ENCODE measurements at places on chromosomes 1 and 21. TPM values are rescaled to one million over a fixed set of nuclear protein-coding genes. Genes with fewer than 3 reads are reported as not detected.
A peak's percentile ranks its signal among the peaks of the same experiment; 100 is the strongest.

The CELA3A gene
- not detected for total RNA-seq

The SFN gene
- 406 TPM for total RNA-seq

- H3K27me3 ChIP-seq: no peaks in the 10 kb centered on the region
- H3K36me3 ChIP-seq: no peaks in the 10 kb centered on the region
- peaks cover 26% of the 10 kb centered on the region for H3K4me1 ChIP-seq
- peak overlapping the region; percentile 32 for H3K4me3 ChIP-seq
- DNase-seq: no peak
Observed at GRCh38 chr1:214439352-214440119, 111.9 kb downstream of the PTPN14 start.

DNA sequence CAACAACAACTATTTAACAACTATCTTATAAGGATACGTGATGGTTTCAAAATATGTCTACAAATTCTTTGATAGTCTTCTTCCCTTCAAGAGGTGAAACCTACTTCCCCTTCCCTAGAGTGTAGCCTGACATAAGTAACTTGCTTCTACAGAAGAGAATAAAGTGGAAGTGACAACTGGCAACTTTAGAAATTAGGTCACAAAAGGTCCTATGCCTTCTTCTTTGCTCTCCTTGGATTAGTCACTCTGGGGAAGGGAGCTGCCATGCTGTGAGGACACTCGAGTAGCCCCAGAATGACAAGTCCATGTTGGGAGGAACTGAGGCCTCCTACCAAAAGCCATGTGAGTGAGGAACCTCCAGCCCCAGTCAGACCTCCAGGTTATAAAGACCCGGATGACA lies 19.2 kb downstream of the EFCAB14 start:
- H3K4me3 ChIP-seq: no peak overlapping the region
- H3K4me1 ChIP-seq: peaks cover 7% of the 10 kb centered on the region
- no peaks in the 10 kb centered on the region for H3K27me3 ChIP-seq

DNA sequence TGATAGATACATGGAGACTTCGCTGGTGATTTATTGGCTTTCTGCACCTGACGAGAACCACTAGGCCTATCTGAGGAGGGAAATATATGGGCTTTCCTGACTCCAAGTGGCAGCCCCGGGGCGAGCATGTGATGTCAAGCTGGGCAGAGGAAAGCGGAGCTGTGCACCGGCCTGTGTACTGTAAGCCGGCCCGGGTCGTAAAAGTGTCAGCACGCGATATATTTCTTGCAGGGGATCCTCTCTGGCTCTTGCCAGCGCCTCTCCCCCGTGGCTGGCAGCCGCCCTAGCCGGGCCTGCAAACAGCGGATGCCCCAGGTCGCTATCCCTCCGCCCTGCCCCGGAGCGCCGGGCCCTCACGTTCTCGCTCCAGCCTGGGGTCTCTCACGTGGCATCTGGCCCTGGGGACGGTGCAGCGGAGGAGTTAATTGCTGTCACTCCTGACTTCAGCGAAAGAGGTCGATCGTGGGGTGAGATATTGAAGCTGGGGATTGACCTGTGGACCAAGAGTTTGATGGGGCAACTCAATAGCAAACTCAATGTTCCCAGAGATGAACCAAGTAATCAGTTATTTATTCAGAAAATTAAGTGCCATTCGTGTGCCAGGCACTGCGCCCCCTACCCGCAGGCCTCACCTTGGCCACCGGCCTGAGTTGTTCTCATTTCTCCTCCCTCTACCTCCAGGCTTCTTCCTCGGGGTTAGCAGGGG lies 41.0 kb upstream of the HAO2 start:
- H3K36me3 ChIP-seq: no peaks in the 10 kb centered on the region
- no peaks in the 10 kb centered on the region for H3K27me3 ChIP-seq
- peaks cover 25% of the 10 kb centered on the region for H3K4me1 ChIP-seq
- DNase-seq: no peak

GRCh38 chr1:34518146-34518699 lies 236.6 kb upstream of the GJB5 start:
- no peaks in the 10 kb centered on the region for H3K27me3 ChIP-seq
- H3K27ac ChIP-seq: no peak overlapping the region
- H3K4me3 ChIP-seq: no peak overlapping the region
- no peaks in the 10 kb centered on the region for H3K36me3 ChIP-seq
- H3K4me1 ChIP-seq: no peaks in the 10 kb centered on the region

DNA sequence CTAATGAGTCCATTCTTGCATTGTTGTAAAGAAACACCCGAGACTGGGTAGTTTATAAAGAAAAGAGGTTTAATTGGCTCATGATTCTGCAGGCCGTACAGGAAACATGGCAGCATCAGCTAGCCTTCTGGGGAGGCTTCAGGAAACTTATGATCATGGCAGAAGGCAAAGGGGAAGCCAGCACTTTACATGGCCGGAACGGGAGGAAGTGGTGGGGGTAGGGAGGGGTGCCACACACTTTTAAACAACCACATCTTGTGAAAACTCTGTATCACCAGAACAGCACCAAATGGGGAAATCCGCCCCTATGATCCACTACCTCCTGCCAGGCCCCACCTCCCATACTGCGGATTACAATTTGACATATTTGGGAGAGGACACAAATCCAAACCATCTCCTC lies 43.9 kb downstream of the NOS1AP start:
- no peak for DNase-seq
- H3K27ac ChIP-seq: no peak overlapping the region
- no peak overlapping the region for H3K4me3 ChIP-seq
- H3K27me3 ChIP-seq: no peaks in the 10 kb centered on the region
- no peaks in the 10 kb centered on the region for H3K36me3 ChIP-seq
- H3K4me1 ChIP-seq: no peaks in the 10 kb centered on the region

DNA sequence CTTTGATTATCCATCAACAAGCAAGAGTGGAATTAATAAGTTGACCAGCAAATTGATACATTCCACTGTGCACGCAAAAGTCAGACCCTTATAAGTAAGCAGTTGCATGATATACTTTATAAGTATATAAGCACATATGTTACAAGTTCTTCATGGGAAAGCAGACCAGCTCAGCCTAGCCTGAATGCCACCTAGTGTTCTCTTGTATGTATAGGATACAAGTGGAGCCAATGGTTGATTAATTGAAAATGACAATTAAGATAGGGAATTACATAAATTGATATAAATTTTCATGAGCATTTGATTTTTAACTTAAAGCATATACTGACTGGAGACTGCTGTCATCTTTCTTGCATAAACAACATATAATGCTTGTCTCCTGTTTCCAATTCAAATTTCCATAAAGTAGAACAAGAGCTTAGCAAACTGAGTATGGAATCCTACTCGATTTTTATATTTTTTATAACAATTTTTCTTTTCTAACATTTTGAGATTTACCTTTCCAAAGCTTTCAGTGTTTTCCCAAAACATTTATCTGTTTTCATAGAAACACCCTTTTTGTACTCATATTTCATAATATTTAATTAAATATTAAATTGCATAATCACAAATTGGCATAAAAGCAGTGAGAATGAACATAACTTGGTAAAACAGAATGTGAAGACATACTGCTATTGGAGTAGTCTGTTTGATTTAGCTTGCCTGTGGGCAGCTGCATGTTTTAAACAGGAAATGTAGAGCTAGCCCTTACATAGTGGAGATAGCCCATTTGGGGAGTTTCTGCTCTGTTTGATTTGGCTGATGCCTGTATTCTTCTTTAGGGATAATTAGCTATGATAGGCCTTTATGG lies 62.8 kb downstream of the MAGI3 start:
- peaks cover 18% of the 10 kb centered on the region for H3K4me1 ChIP-seq
- H3K27me3 ChIP-seq: no peaks in the 10 kb centered on the region
- H3K4me3 ChIP-seq: no peak overlapping the region
- H3K27ac ChIP-seq: no peak overlapping the region

DNA sequence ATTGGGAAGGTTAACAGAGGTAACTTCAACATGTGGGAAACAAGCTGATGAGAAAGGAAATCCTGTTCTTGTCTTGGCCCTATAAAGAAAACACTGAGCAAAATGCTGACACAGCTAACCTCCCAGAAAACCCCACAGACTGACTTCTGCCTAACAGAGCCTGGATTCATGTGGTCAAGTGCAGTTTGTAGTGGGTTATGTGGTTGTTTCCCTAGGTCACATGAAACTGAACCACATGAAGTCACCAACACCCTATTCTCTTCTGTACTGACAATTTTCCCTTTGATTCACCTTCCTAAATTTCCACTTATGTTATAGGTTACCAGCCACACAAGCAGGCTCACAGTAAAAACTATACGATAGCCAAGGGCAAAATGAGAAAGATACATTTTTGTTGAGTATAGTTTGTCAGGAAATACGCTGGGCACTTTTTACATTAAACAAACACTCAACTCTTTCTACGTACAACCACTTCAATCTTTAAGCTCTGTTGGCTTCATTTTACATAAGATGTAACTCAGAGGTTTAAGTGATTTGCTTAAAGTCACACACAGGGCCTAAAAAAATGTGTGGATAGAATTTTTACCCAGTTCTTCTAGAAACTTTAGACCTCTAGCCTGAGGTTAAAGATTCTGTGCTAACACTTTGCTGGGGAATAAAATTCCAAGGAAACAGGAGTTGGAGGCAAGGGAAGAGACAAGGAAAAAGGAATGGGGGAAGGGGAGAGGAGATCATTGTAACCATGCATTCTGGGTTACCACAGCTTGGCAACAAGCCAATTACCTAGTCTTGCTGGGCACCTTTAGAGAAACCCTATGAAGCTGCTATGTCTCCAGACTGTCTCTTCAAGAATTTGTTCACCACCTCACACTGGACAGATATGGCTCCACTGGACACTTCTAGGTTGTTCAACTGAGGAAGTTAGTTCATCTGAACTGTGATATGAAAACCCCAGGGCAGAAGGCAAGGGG lies 601.6 kb upstream of the USP24 start:
- H3K4me3 ChIP-seq: no peak overlapping the region
- H3K4me1 ChIP-seq: peaks cover 17% of the 10 kb centered on the region
- no peaks in the 10 kb centered on the region for H3K36me3 ChIP-seq
- DNase-seq: no peak
- H3K27ac ChIP-seq: no peak overlapping the region

DNA sequence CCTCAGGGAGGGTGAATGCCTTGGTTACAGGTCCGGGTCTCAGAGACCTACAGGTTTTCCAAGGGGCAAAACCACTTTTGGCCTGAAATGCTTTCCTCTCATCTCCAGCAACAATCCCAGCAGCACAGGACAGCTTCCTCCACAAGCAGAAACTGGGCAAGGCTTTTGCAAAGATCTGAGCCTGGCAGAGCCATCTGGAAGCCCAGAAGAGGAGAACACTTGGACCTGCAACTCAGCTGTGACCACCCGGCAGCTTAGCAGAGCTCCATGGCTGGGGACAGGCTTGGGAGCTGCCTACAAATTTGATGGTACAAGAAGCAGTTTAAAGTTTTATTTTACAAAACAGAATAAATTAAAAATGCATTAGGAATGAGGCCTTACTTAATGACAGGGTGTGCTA lies 90.0 kb upstream of the KCND3 start:
- H3K27ac ChIP-seq: no peak overlapping the region
- no peaks in the 10 kb centered on the region for H3K27me3 ChIP-seq
- DNase-seq: no peak
- no peaks in the 10 kb centered on the region for H3K4me1 ChIP-seq

DNA sequence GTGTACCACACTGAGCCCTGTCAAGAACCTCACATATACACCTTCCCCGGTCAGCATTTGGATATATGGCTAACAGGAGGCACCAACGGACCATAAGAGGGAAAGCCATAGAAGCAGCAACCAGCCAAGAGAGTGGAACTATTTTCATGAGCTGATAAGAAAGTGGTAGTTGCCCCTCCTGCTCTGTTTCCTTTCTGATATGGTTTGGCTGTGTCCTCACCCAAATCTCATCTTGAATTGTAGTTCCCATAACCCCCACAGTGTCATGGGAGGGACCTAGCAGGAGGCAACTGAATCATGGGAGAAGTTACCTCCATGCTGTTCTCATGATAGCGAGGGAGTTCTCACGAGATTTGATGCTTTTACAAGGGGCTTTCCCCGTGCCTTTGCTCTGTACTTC lies 366.1 kb upstream of the DAB1 start:
- H3K4me1 ChIP-seq: no peaks in the 10 kb centered on the region
- H3K4me3 ChIP-seq: no peak overlapping the region
- no peak for DNase-seq
- no peak overlapping the region for H3K27ac ChIP-seq
- H3K27me3 ChIP-seq: no peaks in the 10 kb centered on the region
- H3K36me3 ChIP-seq: no peaks in the 10 kb centered on the region

GRCh38 chr1:57024855-57025254 lies 59.0 kb upstream of the C8B start:
- H3K27me3 ChIP-seq: no peaks in the 10 kb centered on the region
- no peak overlapping the region for H3K27ac ChIP-seq
- H3K36me3 ChIP-seq: no peaks in the 10 kb centered on the region
- H3K4me1 ChIP-seq: no peaks in the 10 kb centered on the region
- no peak overlapping the region for H3K4me3 ChIP-seq

DNA sequence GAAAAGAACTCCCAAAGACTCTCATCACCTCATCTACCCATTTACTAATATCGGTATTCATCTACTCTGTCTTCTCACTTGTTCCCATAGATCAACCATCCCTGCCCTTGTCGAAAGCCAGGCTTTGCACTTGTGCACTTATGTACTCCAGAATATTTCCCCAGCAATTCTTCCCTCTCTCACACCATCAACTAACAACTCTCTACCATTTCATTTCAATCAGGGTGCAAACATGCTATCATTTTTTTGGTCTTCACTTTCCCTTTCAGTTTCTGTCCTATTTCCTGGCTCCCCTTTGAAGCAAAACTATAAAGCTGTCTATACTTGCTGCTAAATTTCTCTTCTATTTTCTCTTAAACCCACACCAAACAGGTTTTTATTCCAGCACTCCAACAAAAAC lies 6.7 kb downstream of the C1orf105 start:
- H3K27me3 ChIP-seq: no peaks in the 10 kb centered on the region
- H3K4me1 ChIP-seq: peaks cover 14% of the 10 kb centered on the region
- no peaks in the 10 kb centered on the region for H3K36me3 ChIP-seq
- no peak overlapping the region for H3K27ac ChIP-seq
- DNase-seq: no peak
- no peak overlapping the region for H3K4me3 ChIP-seq

DNA sequence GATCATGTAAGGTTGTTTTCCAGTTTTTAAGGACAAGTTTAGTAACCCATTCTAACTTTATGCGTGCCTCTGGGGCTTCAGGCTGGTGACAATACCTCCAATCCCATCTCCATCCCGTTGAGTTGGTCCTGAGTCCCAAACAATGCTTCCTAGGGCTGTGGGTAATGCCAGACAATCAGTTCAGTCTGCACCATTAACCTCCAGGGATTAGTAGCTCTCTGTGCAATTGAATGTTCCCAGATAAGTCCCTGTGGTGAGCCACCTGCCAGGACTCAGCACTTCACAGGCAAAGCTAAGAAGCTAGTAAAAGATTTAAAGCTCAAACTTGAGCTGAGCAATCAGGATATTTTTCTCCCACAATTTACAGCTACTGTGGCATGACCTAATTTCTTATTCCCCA lies 462.2 kb upstream of the PTBP2 start:
- H3K27ac ChIP-seq: no peak overlapping the region
- H3K4me3 ChIP-seq: no peak overlapping the region

All from vagina (tissue), 2 donors.